Urinary bladder (tissue), 4 donors: ENCODE measurements at places on chromosomes 7 and 10.

GRCh38 chr7:121336579-121336978 is 7.8 kb downstream of the WNT16 start:
- DNase-seq, result no peak

DNA sequence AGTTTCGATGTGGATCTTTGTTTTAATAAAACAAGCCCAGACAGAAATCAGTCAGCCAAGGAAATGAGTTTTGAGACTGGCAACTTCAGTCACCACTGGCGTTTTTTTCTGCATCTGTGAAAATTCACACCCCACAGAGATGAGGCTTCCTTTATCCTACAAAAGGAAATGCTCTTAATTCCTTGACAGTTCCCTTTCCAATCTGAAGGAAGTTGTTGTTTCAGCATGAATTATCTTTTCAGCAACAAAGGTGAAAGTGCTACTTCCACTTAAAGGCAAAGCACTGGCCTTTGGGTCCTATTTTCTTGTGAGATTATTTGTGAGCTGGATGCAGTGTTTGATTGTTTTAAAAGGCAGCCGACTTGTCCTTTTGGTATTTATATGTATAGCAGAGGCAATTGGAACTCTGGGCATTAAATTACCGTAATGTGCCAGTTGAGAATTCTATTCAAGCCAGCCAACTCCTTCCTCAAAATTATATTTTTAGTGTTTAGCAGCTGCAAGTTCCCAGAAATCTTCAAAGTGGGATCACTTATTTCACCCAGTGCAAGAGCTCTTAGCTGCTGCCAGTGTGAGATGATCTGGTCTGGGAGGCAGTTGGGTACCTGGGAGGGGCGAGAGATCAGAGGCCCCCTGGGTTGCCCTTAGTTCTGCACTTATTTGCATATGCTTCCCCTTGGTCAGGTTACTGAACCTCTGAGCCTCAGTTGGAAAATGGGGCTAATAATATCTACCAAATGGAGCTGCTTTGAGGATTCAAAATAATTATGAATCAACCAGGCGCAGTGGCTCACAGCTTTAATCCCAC is 427.1 kb downstream of the GALNT17 start:
- DNase-seq, result no peak

GRCh38 chr7:137948083-137948844 is 53.6 kb downstream of the CREB3L2 start:
- no peak for DNase-seq

DNA sequence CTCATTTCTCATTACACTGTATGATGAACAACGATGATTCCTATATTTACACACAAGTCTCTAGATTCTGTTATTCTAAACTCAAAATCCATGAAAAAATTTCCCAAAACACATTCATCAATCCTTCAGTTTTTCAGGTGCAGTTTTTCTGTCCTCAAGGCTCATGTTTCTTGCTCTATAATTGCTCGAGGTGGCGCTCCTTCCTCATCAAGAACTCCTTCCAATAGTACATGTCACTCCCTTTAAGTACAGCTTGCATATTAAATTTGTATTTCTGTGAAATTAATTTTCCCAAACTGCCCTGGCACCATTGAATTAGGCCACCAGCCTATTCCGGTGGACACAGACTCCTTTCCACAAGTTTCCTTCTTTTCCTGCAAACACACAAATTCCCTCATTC is 188.7 kb upstream of the MINDY3 start:
- DNase-seq, result no peak

GRCh38 chr10:113158183-113158582 is 208.1 kb downstream of the TCF7L2 start:
- DNase-seq, result no peak

DNA sequence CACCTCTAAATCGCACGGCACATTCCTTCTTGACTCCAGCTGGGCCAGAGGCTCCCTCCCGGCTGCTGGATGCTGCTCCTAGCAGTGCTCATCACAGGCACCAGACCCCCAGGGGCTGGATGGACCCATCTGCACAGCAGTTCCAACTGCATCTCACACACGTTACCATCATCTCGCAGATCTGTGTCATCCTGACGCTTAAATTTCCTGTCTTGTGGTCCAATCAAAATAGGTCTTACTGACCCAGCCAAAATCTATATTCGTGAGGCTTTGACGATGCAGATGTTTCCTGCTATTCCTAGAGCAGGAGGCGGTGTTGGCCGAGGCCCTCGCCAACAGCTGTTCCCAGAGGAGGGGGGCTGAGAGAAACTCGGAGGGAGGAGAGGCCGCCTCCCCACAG is 108.0 kb downstream of the MKI67 start:
- DNase-seq, result no peak

- DNase-seq, result peak; percentile 36
Observed at GRCh38 chr7:113086431-113086888, at the start of gene GPR85. Gene GPR85, minus strand, starts transcription at chr7:113086827. Its CDS starts 2,106 bp downstream, at chr7:113084721.

- DNase-seq, result no peak
Observed at GRCh38 chr7:95508780-95509179, 23.0 kb downstream of the ASB4 start.

DNA sequence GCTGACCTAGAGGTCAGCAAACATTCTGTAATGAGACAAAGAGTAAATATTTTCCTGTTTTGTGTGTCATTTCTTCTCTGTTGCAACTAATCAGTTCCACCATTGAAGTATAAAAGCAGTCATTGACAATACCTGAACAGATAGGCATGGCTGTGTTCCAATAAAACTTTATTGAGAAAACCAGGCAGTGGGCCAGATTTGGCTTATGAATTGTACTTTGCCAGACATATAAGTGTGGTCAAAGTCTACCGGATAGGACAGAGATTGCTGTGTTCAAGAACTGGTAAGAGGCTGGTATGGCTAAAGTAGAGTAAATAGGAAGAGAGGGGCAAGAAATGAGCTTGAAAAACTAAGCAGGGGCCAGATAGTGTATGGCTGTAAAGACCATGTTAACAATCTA is 38.3 kb upstream of the TAC1 start:
- no peak for DNase-seq

- DNase-seq, result no peak
Observed at GRCh38 chr10:8768852-8769251, 714.4 kb downstream of the GATA3 start.

GRCh38 chr10:130924138-130924819 is 387.2 kb downstream of the TCERG1L start:
- DNase-seq, result no peak

DNA sequence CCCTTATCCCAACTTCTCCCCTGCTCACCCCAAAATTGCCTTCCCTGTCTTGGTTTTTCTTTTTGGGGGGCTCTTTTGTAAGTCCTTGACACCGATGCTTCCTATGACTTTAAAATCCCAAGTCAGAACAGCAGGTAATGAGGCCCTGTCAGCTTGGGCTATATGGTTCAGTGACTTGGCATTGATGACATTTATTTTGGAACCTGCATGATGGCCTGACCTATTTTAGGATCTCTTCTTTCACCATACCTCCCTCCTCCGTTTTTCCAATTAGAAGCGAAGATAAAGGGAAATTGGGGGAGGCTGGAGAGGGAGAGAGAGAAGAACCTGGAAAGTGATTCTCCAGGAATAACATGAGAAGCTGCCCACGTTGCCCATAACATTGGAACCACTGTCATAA is 424.9 kb upstream of the AUTS2 start:
- DNase-seq, result no peak

DNA sequence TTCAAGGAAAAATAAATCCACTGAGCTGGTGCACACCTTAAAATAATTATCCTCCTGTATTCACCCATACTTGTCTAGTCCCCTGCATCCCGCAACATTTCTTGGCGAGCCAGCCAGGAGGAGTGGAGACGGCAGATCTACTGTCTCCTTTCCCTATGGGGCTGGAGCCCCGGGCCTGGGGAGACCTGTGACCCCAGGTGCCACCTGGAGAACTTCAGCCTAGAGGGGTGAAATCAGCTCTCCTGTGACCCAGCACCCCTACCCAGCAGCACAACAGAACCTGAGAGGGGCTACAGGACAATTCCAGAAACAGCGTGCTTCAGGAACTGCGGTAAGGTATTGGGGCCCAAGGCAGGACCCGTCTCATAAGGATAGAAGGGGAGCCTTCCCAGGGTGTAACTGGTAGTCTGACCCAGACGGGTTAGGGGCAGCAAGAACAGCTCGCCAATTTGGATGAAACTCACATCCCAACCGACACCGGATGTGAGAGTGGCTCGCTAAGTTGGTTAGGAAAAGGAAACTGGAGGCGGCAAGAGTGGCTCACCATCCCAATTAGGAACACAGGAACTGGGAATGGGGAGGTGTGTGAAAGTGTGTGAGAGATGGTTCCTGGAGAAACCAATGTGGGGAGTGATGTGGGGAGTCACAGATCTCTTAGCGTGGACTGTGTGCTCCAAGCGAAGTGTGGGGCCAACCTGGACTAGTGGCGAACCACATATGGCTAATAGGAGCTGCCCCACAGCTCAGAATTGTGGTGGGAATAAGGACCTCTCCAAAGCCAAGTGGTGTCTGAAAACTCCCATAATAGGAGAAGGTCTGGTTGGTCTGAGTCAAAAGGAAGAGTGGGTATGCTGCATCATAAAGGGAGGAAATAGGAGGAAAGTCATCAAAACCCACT is 15.1 kb upstream of the DENND2A start:
- DNase-seq, result no peak

DNA sequence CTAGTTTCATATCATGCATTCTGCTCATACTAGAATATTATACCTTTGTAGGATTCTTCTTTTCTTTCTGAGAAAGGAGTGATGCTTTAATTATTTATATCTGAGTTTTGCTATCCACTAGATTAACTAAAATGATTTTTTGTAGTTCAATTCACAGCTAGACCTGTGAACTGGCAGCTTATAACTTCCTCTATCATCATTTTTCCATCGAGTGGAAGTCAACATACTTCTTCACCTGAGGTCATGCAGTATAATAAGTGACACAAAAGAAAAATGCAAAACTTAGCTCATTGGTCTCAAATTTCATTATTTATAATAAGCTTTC is 8.0 kb downstream of the LRRN3 start:
- no peak for DNase-seq

DNA sequence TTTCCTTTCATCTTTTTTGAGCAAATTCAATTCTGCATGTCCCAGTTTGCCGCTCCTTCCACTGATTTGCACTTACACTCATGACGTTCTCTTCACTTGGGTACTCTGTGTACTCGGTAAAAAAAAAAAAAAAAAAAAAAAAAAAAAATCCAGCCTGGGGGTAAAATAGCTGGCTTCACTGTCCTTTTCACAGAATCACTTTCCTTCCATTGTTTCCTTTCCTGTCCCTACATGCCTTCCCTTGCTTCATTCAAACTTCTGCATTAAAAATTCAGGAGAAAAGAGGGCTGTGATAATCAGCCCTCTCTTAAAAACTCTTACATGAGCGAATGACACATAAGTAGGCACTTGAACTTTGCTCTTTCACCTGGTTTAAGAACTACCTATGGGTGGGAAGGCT is 8.7 kb downstream of the ANKRD1 start:
- DNase-seq, result no peak

- DNase-seq, result no peak
Observed at GRCh38 chr10:69955211-69955805, 97.3 kb upstream of the MACROH2A2 start.

- no peak for DNase-seq
Observed at GRCh38 chr7:137601642-137602041, 245.1 kb downstream of the DGKI start.

- DNase-seq, result no peak
Observed at GRCh38 chr7:106569500-106569929, 91.4 kb downstream of the CCDC71L start.

GRCh38 chr7:151902311-151902710 is 25.4 kb upstream of the PRKAG2 start:
- DNase-seq, result no peak

DNA sequence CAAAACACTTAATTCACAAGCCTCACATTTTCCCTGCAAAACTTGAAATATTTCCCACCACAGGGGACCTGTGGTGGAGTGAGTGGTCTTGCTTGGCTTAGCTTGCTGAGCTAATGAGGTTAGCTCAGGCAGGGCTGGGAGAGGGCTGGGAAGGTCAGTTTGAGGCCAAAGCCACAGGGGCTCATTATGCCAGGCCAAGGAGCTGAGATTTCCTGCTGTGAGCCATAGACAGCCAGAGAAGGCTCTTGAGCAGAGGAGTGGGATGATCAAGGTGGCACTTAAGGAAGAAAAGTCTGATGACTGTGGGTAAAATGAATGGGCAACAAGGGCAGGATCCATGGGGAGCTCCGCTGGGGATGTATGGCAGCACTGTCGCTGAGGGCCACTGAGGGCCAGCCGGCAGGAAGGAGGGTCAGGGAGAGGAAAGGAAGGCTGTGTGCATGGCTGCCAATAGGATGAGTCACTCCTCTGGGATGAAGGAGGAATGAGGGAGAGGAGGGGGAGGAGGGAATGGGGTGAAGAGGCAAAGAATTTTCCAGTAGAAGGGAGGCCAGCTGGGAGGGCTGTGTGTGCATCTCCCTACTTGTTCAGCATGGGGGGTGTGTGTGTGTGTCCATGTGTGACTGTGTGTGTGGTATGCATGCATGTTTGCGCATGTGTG is 18.7 kb upstream of the ZNF488 start:
- no peak for DNase-seq

DNA sequence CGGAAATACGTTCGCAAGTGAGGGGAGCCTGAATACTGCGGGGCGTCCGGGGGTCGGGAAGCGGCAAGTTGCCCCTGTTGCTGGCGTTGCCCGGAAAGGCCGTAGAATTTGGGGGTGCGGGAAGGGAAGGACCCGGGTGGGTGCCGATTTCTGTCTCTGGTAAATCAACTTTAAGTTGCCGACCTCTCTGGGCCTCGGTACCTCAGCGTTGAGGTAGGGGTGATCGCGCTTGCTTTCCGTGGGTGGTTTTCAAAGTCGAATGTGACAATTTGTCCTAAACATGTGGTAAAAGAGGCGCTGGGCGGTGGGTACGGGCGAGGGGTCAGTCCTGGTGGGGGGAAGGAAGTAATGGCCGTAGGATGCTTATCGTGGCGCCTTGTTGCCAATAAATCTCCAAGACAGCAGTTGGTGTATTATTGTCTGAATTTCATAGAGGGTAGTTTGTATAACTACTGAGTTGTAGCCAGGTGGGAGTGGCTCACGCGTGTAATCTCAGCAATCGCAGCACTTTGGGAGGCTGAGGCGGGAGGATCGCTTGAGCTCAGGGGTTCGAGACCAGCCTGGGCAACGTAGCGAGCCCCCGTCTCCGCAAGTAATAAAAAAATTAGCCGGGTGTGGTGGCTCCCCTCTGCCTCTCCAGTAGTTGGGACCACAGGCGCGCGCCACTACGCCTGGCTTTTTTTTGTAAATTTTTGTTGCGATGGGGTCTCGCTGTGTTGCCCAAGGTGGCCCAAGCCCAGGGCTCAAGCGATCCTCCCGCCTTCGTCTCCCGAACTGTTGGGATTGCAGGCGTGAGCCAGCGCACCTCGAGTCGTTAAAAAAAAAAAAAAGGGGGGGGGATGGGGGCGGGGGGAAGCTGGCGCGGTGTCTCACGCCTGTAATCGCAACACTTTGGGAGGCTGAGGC is 644 bp downstream of the BUD23 start:
- no peak for DNase-seq

DNA sequence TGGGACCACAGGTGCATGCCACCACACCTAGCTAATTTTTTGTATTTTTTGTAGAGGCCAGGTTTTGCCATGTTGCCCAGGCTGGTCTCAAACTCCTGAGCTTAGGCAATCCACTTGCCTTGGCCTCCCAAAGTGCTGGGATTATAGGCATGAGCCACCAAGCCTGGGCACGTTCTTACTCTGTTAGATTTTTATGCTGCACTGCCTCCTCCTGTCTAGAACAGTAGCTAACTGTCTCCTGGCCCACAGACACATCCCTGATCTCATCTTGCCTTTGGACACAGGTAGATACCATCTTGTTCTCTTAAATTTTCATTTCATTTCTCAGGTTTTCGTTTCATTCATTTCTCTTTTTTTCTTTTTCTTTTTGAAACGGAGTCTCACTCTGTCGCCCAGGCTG is 41.1 kb downstream of the BLVRA start:
- DNase-seq, result no peak

GRCh38 chr7:147452816-147453215 is 1137.8 kb upstream of the C7orf33 start:
- DNase-seq, result no peak

- no peak for DNase-seq
Observed at GRCh38 chr10:11678074-11678793, 63.9 kb upstream of the ECHDC3 start.
